Left lobe of liver (tissue), 2 donors: ENCODE measurements at places on chromosomes 5 and 9. TPM values are rescaled to one million over a fixed set of nuclear protein-coding genes. Genes with fewer than 3 reads are reported as not detected.

GRCh38 chr5:158014372-158014771, 155.4 kb upstream of the CLINT1 start:
- no peak for DNase-seq

DNA sequence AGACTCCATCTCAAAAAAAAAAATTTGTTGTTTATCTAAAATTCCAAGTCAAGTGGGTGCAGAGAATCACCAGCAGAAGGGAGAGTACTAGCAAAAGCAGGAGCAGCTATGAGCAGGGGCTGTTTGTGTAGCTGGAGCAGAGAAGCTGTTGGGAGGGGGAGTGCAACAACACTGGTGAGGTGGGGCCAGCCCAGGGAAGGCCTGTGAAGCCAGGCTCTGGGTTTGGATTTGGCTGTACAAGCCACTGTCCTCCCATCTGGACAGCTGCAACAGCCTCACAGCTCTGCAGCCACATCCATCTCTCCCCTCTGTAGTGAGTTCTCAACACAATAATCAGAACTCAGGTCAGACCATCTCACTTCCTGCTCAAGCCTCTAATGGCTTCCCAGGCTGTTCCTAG, 59.4 kb downstream of the TMOD1 start:
- DNase-seq: no peak

DNA sequence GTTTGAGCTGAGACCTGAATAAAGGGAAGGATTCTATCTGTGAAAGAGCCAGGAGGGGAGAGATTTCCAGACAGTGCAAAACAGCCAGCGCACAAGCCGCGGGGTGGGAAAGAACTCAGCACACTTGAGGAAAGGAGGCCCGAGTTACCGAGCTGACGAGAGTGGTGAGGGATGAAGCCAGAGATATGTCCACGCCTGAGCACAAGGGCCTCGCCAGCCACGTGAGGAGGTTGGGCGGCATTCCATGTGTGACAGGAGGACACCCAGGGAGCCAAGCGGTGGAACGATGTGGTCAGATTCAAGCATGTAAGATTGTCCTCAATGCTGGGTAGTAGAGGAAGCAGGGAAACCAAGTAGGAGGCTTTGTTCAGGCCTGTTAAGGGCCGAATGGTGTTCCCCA, 17.0 kb upstream of the SFXN1 start:
- no peak for DNase-seq

- no peak for DNase-seq
These were observed 37.0 kb upstream of the IL7R start for GRCh38 chr5:35819668-35820067.

DNA sequence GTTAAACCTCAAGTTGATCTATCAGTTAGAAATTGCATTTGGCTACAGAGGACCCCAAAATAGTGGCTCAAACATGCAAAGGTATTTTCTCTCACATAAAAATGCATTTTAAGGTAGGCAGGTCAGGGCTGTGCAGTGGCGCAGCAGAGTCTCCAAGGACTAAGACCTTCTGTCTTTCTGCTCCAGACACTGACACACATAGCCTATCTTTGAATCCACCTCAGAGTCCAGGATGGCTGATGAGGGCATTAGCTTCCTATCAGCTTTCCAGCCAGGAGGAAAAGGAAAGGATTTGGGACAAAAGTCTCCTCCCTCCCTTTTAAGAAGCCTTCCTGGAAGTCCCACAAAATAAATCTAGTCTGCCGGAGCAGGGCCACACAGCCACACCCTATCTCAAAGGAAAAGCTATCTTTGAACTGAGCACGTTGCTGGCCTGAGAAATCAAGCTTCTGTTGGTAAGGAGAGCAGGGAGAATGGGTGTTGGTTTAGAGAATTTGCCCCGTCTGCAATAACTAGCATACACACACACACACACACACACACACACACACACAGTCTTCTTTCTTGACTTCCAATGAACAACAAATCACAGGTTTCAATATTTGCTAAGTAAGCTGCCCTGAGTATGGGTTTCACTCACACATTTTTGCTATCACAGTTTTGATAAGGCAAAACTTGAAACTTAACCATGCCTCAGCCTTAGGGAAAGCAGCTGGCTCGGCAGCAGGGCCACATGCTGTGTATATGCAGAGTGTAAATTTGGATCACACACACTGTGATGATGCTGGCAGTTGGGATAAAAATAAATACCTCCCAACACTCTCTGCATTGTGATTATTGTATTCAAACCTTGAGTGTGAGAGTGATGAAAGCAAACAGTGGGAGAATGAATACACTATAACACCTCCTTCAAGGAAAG, 116.6 kb upstream of the MAP3K1 start:
- DNase-seq: no peak

DNA sequence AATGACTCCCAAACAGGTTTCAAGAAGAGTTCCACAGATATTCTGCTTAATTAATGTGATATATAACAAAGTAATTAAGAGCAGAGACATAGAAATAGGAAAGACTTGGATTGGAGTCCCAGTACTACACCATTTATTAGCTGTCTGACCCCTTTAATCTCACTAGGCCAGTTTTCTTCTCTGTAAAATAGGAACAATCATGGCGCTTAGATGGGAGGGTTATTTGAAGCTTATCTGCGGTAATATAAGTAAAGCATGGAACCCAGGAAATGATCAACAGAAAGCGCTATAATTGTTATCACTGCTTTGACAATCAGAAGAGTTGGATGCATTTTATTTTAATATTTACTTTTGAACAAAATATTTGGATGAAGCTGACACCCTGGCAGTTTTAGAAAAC, 71.3 kb upstream of the IFNE start:
- DNase-seq: no peak

DNA sequence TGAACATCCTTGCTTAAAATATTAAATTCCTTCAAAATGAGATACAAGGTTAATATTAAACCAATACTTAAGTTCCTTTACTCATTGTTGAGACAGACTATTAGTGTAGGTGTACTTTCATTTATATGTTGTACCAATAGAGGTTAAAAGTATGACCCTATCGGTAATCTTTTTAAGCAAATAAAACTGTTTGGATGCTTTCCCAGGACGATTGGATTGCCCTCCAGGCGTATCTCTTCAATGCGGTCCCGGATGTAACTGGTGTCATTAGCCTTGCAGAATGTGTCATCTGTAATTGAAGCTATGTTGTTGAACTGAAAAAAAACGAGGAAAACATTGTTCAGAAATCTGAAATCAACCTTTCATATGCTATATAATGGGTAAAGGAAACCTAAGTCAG, 18.9 kb downstream of the OGN start:
- DNase-seq: peak; percentile 69

ANKRD20A1 gene
- total RNA-seq: 0.48 TPM

GARNL3 gene
- 7.4 TPM for total RNA-seq

SLC6A19 gene
- 0.73 TPM for total RNA-seq

MCTP1 gene
- total RNA-seq: 1.3 TPM
